Left renal pelvis (tissue), 4 donors: ENCODE measurements at places on chromosomes 16 and 17.

DNA sequence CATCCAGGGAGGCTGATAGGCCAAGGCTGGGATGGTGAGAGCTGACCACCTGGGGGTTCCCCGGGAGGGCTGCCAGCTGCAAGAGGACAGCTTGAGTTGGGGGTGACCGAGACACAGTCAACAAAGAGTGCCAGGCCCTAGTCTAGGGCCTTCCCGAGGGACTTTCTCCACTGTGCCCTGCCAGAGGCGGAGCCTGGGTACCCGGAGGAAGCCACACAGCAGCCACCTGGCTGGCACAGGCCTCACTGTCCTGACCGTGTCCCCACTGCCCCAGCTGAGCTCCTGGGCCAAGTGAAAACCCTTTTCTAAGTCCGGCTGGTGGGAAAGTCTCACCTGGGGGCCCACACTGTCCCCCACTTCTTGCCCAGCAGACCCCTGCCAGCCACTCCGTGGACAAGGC is 71.9 kb upstream of the GSE1 start:
- DNase-seq: no peak

- DNase-seq: no peak
Observed at GRCh38 chr17:73430165-73430680, 118.4 kb upstream of the CDC42EP4 start.

DNA sequence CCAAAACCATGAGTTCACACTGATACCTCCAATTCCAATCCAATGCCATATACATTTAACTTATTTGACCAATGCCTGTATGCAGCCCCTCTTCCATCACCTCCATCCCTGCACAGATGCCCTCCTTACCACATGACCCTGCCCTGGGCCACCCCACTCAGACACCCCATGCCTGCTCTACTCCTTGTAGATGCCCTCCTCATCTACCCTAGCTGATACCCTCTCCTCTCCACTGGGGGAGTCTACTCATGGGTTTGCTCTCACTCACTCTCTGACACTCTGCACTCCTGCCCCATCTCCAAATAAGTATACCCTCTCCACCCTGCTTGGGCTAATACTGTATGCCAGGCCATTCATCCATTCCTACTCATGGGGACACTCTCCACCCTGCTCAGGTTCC is 16.0 kb upstream of the CMTM4 start:
- DNase-seq: no peak

DNA sequence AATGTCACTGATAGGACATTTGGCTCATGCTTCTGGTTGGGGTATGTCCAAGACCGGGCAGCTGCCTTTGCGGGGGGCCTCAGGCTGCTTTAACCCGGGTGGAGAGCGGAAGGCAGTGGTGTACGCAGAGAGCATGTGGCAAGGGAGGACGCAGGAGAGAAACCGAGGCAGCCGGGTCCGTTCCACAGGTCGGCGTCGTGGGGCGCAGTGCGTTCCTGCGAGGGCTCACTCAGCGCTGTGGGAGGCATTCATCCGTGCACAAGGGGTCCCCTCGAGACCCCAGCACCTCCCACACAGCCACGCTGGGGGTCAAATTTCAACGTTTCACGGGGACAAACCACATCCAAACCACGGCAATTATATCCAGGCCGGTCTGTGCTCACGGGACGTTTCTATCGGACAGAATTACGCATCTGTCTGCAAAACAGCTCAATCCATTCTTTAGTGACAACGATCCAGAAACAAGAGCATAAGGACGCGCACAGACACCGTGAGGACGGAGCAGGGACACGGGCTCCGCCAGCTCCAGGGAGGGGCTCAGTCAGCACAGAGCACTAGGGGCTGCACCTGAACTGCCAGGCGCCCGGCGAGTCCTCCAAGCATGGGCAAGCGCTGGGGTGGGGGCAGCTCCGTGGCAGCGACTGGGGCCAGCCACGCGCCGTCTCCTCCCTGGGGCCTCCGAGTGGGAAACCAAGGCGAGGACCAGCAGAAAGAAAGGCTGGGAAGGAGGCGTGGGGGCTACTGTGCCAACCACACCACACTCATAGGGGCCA is 108.4 kb upstream of the METRNL start:
- no peak for DNase-seq

GRCh38 chr17:32515677-32516383 is 29.0 kb downstream of the CDK5R1 start:
- no peak for DNase-seq

- no peak for DNase-seq
Observed at GRCh38 chr16:87586201-87586782, 16.0 kb upstream of the JPH3 start.

DNA sequence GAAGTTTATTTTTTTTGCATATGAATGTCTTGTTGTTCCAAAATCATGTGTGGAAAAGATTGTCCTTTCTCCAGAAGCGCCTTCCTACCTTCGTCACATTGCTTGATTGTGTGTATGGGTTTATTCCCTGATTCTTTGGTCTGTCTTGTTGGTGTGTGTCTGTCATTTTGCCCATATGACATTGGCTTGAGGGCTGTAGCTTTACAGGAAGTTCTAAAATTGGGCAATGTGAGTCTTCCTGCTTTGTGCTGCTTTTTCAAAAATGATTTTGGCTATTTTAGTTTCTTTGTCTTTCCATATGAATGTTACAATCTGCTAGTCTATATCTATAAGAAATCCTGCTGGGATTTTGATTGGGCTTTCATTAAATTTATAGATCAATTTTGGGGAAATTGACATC is 217.2 kb downstream of the SNX29 start:
- DNase-seq: no peak

DNA sequence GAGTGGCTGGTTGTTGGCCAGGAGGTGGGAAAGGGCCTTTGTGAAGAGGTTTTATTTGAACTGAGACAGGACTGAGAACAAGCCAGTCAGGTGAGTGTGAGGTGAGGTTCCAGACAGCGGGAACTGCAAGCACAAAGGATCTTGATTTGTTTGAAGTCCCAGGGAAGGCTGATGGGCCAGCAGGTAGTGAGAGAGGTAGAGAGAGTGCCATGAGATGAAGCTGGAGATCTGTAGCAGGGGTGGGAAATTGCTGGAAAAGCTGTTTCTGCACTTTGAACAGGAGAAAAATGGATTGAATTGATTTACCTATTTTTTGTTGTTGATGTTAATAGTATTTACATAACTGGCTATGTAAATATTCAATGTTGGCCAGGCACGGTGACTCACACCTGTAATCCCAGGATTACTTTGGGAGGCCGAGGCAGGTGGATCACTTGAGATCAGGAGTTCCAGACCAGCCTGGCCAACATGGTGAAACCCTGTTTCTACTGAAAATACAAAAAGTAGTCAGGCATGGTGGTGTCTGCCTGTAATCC is 7.7 kb upstream of the DCTPP1 start:
- DNase-seq: no peak

- no peak for DNase-seq
Observed at GRCh38 chr17:6496116-6496481, 51.8 kb downstream of the PIMREG start.

- DNase-seq: no peak
Observed at GRCh38 chr16:73504591-73505575, 457.0 kb upstream of the ZFHX3 start.

- DNase-seq: no peak
Observed at GRCh38 chr16:67458121-67458641, 22.8 kb downstream of the ATP6V0D1 start.

- DNase-seq: no peak
Observed at GRCh38 chr16:82105107-82105506, 64.9 kb downstream of the MPHOSPH6 start.

DNA sequence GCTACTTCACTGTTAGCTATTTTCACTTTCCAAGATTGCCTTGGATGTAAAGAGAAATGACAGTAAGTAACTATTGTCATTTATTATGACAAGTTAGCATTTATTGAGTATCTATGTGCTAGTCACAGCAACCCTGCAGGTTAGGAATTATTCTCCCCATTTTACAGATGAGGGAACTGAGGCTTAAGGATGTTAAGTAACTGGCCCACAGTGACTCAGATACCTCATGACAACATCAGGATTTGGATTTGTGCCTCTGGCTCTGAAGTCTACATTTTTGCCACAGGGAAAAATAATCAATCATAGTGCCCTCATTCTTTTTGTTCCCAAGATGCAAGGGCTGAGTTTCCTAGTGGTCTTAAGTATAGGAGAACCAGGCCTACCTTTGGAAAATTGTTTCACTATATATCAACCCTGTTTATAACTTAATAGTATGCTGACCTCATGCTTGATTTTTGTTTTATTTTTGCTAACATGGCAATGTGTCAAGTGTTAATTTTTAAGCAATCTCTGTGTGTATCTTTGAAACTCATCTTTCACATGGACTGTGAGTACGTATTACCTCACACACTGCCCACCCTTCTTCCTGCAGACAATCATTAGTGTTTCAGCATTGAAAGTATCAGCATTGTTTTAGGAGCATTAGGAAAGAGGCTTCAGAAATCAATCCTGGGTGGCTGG is 105.0 kb downstream of the TANGO6 start:
- DNase-seq: no peak

DNA sequence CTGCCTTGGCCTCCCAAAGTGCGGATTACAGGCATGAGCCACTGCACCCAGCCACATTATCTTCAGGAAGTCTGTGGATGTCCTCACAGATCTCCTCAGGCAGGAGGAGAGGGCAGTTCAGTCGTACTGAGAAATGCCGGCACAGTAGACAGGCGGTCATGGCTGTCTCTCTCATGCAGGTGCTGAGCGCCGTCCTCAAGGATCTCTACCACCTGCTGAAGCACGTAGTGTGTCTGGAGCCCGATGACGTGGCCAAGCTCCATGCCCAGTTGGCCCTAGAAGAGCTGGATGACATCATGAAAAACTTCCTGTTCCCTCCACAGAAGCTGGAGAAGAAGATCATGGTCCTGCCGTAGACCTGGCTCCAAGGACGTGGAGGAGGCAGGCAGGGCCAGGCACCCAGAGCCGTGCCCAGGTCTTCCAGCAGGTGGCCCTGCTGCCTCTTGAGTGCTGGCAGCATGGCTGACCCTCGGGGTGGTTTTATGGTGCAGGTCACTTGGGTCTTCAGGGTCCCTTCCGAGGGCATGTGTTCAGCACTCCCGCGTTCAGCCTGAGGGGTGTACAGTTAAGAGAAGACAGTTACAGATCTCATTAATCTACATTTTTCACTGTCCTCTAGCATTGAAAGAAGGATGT is 22.0 kb upstream of the HAS3 start:
- no peak for DNase-seq
